ENCODE measurements at places on chromosomes 3 and 15.
A peak's percentile ranks its signal among the peaks of the same experiment; 100 is the strongest.

GRCh38 chr15:60568914-60569391 is 90.0 kb upstream of the ICE2 start:
- no peak for DNase-seq

DNA sequence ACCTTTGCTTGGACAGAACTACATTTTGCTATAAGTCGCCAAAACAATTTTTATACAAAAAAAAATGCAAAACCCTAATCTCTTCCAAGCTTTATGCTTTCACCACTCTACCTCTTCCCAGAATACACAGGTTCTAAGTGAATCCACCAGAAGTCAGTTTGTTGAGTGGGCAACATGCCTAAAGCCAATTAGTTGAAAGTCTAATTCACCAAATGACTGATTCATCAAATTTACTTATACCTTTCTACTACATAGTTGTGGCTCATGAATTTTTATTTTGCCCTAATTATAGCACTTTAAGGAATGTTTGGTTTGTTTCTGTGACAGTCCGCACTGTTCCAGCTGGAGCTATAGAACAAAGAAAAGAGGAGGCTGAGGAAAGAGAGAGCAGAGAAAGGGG is 265.9 kb upstream of the TGFBR2 start:
- DNase-seq, result no peak

DNA sequence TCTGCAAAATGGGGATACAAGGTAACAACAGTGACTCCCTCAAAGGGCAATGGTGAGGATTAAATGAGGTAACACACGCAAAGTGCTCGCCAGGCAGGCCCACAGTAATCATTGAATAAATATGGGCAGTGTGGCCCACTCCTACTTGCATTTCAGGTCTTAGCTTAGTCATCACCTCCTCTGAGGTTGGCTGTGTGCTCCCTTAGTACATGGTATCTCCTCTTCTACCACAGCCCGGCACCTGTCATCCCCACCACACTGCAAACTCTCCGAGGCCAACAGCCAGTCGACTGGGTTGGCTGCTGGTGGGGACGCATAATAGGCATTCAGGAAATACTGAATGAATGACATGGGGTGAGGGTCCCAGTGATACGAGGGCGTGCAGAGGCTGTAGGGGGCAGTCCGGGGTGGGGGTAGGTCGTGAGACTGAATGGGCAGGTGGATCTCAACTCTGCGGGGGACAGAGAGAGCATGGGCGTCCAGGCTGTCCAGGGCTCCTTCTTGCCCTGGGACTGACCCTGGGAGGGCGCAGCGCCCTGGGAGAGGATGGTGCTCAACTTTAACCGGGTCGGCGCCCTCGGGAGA is 375 bp upstream of the MYZAP start:
- no peak for DNase-seq

GRCh38 chr3:16570113-16570512 is 35.1 kb downstream of the DAZL start:
- no peak for DNase-seq

GRCh38 chr15:32893421-32893820 is 175.6 kb downstream of the GREM1 start:
- no peak for DNase-seq

DNA sequence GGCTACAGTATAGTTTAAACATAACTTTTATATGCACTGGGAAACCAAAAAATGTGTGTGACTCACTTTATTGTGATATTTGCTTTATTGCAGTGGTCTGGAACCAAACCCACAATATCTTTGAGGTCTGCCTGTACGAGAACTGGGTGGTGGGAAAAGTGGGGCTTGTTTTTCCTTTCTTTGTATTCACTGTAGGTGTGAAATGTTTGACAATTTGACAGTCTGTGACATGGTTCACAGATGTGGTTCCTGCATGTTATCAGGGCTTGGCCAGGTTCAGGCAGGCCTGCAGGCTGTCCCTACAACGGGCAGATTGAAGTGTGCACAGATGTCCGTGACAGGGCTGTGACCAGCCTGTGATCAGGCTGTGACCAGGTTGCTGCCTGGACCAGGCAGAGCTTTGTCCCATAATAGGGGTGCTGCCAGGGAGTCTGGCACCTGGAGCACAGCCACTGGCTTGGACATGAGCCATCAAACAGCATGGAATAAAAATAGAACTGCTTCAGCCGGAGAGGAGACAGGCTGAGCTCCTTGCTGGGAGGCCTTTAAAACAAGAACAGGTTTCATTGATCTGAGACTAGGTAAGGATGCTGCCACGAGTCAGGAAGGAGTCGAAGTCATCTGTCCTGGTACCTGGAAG is 61.0 kb downstream of the KLF13 start:
- DNase-seq, result no peak

DNA sequence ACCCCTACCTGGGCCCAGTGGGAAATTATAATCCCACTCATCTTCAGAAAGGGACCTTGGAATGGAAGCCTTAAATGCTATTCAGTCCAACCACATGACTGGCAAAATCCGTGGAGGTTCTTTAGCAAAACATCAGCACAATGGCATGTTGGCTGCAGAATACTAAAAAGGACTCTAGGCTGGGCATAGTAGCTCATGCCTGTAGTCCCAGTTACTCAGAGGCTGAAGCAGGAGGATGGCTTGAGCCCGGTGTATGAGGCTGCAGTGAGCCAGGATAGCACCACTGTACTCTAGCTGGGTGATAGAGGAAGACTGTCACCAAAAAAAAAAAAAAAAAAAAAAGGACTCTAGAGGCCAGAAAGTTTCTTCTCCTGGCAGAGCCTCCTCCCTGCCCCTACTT is 60.6 kb upstream of the RYK start:
- DNase-seq, result no peak

DNA sequence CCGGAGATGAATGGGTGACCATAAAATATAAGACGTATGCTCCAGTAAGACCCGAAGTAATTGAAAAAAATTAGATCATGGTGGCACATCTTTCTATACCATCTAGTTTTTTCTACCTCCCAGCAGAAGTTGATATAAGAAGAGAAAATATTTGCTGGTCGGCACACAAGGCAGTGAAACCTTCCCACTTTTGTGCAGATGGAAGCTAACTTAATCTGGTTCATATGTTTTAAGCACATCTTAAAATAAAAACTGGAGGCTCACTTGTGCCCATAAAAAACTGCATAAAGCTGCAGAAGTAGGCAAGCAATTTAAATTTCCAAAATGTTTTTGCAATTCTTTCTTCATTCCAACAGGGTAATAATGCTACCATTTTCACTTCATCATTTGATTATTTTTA is 449.2 kb downstream of the CNTN3 start:
- no peak for DNase-seq

GRCh38 chr3:135034291-135034768 is 239.3 kb downstream of the EPHB1 start:
- no peak for DNase-seq

GRCh38 chr3:150605998-150606641 is 3.0 kb downstream of the SELENOT start:
- DNase-seq, result no peak

DNA sequence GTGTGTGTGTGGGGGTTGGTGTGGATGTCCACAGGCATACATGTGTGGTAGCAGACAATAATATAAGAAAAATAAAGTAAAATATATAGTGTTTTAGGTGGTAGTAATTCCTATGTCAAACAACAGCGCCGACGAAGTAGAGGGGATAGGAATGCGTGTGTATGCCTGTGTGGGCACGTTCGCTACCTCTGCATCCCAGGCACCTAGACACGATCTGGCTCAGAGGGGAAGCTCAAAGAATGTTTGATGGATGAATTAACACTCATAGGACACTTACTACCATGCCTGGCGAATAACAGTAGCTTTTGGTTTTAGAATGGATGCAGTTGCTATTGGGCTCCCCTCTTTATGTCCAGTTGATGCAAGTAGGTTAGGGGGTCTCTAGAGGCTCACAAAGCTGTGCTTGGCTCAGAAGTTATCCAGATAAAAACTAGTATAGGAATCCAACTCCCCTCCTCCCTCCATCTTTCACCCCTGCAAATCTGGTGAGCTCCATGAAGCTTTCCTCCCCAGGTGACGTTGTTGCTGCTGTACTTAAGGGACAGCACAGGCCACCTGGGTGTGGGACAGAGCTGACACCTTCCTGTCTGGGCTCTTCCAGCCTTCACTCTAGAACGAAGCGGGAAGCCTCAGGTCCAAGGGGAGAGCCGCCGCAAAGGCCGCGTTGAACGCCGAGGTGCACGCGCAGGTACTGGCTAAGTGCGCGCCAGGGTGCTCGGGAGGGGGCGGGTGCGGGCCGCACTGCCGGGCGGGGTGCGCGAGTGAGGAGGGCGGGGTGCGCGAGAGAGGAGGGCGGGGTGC is 192.6 kb upstream of the LYSMD4 start:
- DNase-seq, result no peak

GRCh38 chr15:49462232-49462844 is 39.3 kb downstream of the FGF7 start:
- DNase-seq, result no peak

DNA sequence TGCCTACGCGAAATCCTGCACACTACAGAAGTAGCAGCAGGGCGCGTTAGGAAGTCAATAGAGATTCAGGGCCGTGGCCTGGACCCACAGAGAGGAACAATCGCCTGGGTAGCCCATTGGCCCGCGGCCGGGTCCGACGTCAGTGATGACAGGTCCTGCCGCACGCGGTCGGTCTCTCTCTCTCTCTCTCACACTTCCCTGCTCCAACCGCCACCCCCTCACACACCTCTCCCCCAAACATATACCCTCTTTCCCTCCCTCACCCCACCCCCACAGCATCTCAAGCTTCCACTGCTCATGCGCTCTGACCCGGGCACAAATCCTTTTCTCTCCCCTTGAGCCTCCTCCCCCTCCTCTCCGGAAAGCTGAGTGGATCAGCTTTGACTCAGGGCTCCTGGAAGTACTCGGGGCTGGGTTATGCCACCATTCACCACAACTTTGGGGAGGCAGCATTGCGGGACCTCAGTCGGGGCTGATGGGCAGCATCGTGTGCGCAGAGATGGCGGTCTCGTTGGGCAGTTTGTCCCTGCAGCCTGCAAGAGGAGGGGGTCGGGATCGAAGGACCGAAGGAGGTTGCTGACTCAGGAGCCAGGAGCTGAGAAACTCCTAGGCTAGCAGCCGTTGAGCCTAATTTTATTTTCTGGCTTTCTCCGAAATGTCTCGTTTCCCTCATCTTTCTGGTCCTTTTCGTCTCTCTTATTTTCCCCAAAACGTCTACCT is 9.0 kb downstream of the ZIC4 start:
- DNase-seq, result peak; percentile 57

DNA sequence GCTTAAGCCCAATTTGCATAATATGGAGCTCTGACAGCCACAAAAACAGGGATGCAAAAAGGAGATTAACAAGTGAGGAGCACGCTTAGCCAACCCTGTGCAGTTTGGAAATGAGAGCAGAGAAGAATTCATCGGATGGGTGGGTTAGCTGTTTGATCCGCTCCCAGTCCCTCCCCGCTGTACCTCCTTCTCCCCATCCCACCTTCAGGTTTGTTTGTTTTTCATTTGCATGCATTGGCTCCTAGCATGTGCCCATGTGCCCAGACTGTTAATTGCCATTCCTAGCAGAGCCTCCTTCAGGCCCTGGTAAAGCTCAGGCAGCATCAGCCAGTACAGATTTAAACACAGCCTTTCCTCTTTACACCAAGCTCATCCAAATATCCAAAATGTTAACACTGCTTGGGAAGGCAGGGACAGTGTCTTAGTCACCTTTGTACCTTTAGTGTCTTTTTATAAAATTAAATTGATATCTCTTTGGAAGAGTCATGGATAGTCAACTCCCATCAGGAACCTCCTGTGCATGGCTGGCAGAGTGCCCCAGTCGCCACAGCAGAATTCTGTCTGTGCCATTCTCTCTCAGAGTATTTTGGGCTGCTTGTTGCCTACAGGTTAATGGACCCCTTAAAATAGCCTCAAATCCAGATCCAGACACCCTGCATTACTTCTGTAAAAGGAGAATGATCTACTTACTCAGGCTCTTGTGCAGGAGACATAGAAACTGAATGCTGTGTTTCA is 244.2 kb downstream of the LSAMP start:
- DNase-seq, result no peak

DNA sequence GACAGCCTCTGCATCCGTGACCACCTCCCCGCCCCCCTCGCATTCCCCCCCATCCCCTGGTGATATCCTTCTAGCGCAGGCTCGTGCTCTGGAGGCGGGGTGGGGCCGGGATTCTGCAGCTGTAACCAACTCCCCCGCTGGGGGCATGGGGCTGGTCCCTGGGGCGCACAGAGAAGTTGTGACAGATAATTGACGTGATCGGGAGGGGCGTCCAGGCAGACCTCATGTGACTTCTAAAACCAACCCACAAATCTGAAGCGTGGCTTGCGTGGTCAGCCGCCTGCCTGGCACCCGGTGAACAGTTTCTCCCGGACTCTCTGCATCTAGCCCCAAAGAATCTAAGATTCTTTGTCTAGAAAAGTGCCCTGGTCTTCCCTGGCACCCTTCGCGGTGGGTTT is 100.6 kb upstream of the IGF1R start:
- peak; percentile 23 for DNase-seq

GRCh38 chr3:106842151-106842550 is 535.1 kb upstream of the CCDC54 start:
- peak; percentile 65 for DNase-seq

DNA sequence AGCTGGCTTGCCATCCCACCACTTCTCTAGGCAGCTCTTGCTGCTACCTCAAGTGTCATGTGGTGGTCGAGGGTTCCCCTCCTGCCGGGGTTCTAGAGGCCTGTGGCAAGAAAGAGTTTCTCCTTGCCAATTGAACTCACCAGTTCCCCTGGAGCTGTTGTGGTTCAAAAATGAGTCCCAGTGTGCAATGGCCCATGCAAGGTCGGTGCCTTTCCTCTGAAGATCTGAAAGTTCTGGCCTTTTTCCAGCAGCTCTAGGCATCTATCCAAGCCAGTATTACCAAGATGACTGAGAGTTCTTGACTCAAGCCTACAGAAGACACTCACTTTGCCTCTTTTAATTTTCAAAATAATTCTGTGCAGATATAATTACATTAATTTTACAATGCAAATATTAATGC is 163.6 kb downstream of the KCNMB2 start:
- DNase-seq, result peak; percentile 52

DNA sequence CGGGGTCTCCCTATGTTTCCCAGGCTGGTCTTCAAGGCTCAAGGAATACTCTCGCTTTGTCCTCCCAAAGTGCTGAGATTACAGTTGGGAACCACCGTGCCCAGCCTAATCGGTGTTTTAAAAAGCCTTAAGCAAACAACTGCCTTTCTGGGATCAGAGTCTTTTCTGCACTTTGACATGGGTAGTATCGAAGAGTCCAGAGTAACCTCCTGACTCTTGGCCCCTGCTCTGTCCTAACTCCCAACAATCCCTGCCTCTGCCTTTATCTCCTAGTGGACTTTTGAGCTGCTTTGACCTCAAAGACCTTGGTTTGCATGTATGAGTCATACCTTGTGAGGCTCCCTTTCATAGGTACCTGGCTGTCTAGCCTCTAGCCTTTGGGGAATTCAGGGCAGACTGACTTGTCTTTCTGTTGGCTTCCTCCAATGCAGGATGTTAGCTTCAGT is 21.0 kb upstream of the HACD2 start:
- peak; percentile 24 for DNase-seq
